H7 (cell line): ENCODE measurements at places on chromosomes 6 and 20. TPM values are rescaled to one million over a fixed set of nuclear protein-coding genes. Genes with fewer than 3 reads are reported as not detected.

GRCh38 chr6:31336896-31337496 lies 20.0 kb downstream of the HLA-B start:
- no peak for DNase-seq

DNA sequence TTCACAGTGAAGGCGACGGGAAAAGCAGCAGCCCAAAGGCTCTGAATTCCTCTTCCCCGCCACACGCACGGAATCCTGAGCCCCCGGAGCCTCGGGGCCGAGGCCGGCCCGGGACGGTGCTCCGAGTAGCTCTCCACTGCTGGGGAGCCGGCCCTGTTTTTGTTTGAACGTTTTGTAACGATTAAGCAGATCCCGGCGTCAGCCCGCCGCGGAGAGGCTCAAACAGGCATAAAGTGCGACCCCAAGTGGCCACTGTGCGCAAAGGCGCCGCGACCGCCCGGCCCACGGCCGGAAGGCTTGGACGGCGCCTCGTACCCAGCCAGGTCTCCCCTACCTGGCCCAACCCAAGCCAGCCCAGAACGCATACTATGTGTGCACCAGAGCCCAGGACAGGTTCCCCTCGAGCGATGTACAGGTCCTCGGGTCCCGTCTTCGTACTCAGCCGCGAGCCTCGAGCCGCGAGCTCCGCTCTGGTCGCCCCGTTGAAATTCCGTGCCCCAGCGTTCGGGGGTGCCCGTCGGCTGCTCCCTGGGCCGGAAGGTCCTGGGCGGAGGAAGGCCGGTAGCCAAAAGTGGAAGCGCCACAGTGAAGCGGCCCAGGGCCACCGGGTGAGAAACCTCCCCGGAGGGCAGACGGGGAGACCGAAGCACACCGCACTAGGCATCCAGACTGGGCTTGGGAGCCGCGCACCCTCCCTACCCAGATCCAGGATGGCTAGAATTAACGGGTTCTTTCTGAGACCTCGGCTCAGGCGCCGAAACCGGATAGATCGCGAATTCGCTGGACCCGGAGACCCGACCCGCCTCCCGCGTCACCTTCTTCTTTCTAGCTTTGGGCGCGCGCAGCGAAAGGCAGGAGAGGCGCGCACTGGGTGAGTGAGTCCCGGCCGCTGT lies 1.2 kb upstream of the MAFB start:
- DNase-seq, result peak; percentile 94

GRCh38 chr6:29961966-29962365 lies 19.6 kb downstream of the HLA-A start:
- no peak for DNase-seq

DNA sequence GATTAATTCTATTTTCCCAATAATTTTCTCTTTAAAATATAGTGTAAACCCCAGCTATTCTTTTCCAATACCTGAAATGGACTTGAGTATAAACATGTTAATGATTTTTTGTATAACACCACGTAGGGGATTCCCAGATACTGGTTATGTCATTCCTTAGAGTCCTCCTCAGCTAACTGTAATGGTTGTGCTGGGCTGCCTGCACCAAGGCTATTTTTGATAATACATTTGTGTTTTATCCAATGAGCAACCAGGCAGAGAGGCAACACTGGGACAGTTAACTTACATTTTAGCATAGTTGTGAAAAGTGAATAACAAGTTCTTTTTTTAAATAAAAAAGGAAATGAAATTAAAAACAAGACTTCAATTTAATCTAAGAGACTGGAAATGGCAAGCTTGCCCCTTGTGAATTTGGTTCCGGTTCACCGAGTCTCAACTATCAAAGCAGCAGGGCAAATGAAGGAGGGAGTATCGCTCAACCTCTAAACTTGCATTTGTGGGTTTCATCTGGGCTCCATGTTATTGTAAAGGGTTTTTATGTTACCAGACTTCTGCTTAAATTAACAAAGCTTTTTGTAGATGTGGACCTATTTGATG lies 18.8 kb upstream of the BACH2 start:
- no peak for DNase-seq

GRCh38 chr6:43173591-43174262 lies 2.7 kb downstream of the SRF start:
- peak; percentile 24 for DNase-seq

- DNase-seq, result no peak
Measured at GRCh38 chr20:33033381-33033780, 1.9 kb downstream of the BPIFB6 start.

- peak; percentile 15 for DNase-seq
Measured at GRCh38 chr20:20130399-20130798, 78.1 kb downstream of the CFAP61 start.

GRCh38 chr6:38612143-38612965 lies 27.4 kb downstream of the BTBD9 start:
- no peak for DNase-seq

DNA sequence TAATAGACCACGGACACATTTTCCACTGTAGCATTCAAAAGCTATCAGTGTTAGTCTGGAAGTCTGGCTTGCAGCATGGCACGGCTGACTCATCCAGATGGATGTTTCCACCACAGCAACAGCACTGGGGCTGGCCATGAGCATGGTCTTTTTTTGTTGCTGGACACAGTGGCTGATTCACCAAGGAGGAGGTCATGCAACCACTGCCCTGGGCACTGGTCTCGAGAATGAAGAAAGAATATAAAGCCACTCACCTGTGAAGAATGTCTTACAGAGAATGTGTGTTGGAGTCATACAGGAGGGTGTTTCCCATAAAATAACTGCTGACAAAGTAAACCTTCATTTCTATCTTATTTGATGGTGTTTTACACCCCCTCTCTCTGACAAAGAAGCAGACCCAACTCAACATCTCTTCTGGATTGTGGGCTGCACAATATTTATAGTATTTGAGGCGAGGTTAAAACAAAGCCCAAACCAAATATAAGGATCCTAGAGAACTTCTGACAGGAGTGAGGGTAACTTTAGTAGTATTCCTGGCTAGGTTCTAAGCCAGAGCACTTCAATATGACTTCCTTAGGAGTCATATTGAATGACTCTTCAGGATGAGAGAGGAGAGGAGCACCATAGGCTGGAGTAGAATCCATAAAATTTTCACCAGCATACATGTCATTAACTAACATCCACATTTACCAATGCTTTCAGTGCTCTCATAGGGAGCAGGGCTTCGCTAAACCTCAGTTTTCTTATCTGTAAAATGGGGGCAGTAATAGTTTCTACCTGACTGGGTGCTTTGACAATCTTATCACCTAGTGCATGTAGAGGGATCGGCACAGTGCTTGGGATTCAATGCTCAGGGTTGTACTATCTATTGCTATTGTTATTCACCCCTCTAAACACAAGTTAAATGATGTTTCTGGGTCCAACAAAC lies 121.4 kb downstream of the KIF13A start:
- DNase-seq, result no peak

- DNase-seq, result no peak
Measured at GRCh38 chr6:7445101-7445500, 55.5 kb downstream of the RIOK1 start.

DNA sequence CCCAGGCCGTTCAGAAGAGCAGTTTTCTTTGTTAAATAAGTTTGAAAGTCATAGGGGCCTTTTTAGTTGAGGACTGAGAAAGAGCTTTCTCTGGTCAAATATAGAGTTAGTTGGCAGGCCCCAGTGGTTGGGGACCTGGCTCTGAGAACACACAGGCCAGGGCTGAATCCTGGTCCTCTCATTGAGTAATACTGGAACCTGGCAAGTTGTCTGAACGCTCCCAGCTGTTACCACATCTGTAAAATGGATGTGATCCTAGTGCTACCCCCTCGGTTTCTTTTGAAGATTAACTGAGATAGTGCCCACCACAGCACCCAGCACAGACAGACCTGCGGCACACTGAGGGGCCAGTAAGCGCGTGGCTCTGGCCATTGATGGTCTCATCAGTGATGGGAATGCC lies 215.5 kb downstream of the ZDHHC14 start:
- DNase-seq, result no peak

DNA sequence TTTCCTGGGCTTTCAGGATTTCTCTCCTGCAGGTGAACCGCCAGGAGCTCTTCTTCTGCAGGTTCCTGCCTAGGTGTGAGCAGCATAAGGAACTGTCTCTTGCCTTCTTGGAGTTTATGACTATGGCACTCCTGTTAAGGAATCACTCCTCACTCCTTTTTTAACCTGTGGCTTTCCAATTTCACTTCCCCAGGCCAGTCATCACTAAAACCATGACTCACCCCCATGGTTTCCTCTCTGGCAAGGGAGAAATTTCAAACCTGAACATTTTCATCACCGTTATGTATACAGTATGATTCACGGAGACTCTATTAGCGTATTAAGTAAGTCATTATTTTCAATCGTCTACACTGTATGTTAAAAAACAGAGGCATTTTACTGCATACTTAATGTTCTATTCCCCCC lies 78.2 kb upstream of the ARID1B start:
- DNase-seq, result no peak

DNA sequence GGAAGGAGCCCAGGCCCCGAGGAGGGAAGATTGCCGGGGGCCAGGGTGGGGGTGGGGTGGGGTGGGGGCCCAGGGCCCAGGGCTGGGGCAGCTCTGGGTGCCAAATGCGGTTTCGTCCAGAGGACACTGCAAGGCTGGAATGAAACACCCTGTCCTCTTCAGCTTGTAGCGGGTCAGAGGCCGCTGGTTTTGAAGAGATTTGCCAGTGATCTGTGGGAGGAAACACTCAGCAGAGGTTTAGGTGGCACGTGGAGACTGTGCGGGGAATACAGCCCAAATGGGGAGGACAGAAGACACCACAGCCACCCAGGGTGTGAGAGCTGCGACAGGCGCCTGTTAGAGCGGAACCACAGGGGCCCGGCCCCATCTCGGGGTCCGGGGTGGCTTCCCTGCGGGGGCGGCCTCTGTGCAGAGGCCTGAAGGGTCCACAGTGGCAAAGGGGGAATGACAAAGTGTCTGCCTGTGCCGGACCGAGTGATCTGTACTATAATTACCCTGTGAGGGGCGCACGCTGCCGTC lies 29.2 kb downstream of the FRMD1 start:
- DNase-seq, result peak; percentile 64

- peak; percentile 40 for DNase-seq
Measured at GRCh38 chr6:158991017-158991723, 8.8 kb downstream of the RSPH3 start.

DNA sequence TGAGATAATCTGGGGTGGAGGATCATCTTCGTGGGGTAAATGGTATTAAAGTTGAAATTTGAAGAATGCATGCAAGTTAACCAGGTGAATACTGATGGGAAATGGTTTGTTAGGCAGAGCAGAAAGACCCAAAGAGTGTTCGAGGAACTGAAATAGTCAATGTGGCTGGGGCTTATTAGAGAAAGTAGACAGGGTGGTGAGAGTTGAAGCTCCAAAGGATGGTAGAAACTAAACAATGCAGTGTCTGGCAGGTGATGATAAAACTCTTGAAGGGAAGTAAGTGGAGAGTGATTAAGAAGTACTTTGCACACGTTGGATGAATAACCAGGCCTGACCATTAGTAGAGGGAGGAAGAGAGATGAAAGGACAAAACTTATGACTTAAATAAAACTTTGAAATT lies 39.8 kb upstream of the CENPW start:
- no peak for DNase-seq

GRCh38 chr6:149271348-149272340 lies 45.9 kb upstream of the TAB2 start:
- DNase-seq, result no peak

DNA sequence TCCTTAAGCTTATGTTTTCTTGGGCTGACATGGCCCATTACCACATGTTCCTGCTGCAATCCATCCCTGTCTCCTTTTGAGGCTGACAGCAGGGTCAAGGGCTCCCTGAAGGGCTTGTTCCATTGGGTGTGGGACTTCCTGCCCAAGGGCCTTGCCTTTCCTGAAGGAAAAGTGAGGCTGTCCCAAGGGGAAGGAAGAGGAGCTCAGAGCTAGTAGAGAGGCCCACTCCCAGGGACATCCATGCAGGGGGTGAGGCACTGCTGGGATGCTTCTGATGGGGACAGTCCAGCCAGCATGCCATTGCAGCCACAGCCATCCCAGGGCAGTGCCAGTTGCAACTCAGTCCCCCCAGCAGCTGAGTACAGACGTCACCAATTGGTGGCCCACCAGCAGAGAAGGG lies 138.4 kb upstream of the FOXA2 start:
- no peak for DNase-seq

- DNase-seq, result no peak
Measured at GRCh38 chr6:48695872-48696271, 584.9 kb upstream of the PTCHD4 start.

- peak; percentile 45 for DNase-seq
Measured at GRCh38 chr6:15365273-15365687, 119.4 kb downstream of the JARID2 start.

- DNase-seq, result peak; percentile 41
Measured at GRCh38 chr6:75283907-75284631, 523 bp downstream of the TMEM30A start.

GRCh38 chr20:62382306-62383198 lies 4.4 kb upstream of the RPS21 start:
- peak; percentile 94 for DNase-seq

DNA sequence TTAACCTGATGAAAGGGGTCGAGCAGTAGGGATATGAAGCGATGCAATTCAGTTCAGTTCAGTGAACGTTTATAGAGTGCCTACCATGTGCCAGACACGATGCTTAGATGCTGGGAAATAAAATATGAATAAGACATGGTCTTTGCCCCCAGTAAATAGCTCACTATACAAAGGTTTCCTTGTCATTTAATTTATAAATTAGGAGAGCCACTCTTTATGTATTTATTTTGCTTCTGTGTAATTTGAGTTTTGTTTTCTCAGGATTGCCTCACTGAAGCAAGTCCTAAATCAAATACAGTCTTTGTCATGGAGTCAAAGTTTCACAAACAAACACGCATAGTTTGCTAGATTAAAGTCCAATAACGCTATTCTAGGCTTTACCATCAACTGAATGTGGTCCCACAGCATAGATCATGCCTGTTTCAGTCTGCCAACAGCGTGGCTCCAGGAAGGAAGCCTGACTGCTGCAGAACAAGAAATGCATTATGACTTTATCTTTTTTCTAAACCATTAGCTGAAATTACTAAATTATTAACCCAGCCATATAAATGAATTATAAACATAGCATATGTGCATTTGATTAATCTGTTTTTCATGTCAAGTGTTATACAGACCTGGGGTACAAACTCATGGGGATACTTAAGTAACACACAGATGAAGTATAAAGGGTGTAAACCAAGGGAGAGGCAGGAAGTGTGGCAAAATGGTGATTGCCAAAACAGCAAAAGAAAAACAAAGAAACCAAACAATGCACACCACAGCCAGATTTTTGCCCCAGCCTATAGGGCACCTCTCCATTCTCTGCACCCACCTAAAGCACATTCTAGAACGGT lies 29.8 kb upstream of the CCN2 start:
- DNase-seq, result no peak

DNA sequence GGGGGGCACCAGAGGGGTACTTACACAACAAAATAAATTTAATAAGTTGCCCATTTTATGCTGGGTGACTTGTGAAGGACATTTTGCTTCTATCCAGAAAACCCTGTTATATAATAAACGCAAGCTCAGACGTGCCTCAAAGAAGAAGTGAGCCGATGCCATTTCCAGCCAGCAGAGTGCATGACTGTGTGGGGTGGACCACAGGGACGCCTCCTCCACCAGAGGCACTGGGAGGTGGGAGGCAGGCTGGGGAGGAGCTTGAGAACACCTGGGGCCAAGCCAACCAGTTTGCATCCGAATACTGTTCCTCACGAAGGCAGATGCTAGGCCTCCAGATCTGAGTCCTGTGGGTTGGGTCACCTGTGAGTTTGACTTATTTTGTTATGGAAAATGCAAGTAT lies 363.8 kb downstream of the RNGTT start:
- peak; percentile 69 for DNase-seq

CDH4 gene
- 3.9 and 6.1 TPM in 2 replicates for total RNA-seq

MACROD2 gene
- total RNA-seq, result 1.5 and 2.2 TPM in 2 replicates

ADAM33 gene
- total RNA-seq, result 3.3 and 5.5 TPM in 2 replicates

SLC17A1 gene
- not detected in 2 replicates for total RNA-seq

DZANK1 gene
- 1.7 and 2.8 TPM in 2 replicates for total RNA-seq

SYCP2 gene
- 0.04 TPM in 1 of 2 replicates, not detected in the other for total RNA-seq

PRKN gene
- 0.26 and 0.90 TPM in 2 replicates for total RNA-seq

MTFR2 gene
- 2.6 and 5.7 TPM in 2 replicates for total RNA-seq
